ENCODE measurements at places on chromosomes 2 and 18.

DNA sequence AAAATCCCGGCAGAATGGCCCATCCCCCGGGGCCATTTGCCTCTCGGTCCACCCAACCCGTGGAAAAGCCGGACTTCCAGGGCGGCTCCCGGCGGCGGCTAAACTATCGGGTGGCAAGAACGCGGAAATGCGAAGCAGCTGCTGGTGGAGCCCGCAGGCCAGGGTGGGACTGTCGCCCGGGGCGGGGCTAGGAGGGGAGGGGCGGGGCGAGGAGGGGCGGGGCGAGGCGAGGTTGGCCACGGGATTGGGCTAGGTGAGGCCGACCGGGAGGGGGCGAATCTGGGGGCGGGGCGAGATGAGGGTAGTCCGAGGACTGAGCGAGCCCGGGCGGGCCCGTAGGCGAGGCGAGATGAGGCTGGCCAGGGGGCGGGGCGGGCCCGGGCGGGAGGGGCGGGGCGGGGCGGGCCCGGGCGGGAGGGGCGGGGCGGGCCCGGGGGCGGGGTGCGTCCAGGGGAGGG lies 315 bp upstream of the SLC66A3 start:
- peak; percentile 95 for ATAC-seq

DNA sequence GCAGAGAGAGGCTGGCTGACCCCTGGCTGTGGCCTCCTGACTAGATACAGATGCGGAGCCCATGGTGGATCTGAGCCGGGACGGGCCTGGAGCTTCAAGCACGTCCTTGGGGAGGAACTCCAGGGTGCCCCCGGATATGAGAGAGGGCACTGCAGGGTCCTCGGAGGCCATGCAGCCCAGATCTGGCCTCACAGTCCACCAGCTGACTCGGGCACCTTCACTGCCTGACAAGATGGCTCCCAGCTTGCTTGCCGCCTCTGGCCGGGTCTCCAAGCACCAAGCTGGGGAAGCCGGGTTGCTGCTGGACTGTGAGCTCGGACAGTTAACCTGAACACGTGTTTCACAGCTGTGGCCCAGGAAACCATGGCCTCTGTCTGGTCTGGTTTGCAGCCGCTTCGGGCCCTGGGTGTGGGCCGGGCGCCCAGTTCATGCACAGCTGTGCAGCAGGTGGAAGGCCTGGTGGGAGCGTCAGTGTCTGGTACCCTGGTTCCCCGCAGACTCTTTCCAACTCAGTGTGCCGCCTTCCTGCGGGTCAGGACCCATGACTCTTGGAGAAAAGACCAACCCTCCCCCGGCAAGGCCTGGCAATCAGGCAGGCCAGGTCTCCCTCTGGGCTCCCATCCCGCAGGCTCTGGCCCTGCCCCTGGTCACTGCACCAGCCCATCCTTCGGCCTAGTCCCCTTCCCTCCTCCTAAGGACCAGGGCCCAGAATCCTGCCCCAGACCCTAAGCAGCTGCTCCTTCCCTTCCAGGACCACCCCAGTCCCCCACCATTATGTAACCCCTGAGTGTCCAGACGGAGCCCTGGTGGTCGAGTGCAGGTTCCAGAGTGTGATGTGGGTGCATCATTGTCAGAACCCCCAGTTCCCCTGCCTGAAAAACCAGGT lies 74.6 kb upstream of the OTOS start:
- no peak for ATAC-seq

DNA sequence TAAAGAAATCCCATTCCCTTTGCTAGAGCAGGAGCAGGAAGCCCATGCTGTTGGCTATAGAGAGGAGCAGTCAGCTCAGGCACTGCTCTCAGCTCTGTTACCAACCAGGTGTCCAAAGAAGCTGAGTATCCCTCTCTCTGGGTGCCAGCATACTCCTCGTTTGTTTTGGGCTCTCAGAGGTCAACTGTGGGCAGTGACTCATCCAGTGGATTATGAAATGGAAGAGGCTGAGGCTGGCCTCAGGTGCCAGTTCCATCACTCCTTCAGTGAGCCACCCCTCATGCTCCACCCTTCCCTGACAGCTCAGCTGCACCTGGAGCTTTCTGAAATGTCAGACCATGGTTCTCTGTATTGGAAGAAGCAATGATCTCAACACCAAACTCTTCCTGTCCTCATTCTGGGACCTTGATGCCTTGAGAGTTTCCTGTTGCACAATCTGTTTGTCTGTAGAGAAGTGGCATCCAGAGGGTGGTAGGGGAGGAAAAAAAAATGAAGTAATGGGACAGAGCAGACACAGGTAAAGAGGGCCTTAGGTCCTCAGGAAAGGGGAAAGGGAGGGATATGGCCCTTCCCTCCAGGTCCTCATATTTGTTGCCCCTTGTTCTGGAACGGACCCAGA lies 31.2 kb upstream of the EN1 start:
- no peak for ATAC-seq

- no peak for ATAC-seq
These were observed 1888.7 kb upstream of the PIK3C3 start for GRCh38 chr18:40066368-40066767.

DNA sequence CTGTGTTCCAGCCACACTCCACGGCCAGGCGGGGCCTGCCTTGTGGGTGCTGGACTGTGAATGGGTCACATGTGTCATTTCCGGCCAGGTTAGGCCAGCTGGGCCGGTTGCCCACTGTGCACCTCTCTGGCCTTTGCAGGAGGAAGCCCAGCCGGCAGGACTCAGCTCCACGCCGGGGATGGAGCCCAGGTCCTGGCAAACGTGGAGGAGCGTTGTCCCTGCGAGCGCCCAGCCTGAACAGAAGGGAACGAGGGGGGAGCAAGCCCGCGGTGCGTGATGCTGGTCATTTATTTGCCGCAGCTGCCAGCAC lies 152.9 kb downstream of the PXDN start:
- ATAC-seq, result no peak

DNA sequence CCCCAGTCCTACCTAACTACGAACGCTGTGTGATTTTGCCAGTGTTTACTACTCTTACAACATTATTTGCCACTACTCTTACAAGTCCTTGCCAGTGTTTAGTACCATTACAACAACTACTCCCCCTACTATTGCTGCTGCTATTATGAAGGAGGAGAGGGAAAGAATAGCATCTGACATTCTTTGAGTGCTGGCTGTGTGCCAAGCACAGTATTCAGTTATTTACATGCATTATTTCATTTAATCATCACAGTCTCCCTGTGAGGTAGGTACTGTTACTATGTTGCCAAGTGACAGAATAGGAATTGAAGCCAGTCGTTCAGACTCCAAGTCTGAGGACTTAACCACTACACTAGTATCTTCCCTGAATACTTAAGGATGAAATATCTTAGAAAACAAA lies 185.9 kb upstream of the FOSL2 start:
- no peak for ATAC-seq

- ATAC-seq, result no peak
These were observed 119.2 kb downstream of the PRKRA start for GRCh38 chr2:178331474-178332432.

DNA sequence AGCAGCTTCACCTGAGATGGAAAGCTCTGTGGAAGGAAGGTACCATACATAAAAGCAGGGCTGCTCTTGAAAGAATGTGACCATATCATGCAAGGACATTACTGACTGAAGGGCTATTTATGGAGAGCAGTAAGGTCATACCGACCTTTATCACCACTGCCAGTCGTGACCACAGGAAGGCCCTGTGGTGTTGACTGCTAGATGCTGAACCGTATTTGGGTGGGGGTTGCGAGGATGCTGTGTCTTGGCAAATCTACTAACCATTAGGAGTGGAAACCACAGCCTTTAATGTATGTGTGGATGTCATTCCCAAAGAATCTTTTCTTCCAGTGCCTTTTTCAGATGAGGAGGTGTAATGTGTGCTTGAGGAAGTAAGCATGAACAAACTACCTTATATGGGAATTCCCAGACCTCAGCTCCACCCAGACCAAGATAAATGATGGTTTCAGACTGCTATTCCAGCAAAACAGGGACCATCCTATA lies 60.8 kb downstream of the LIMS1 start:
- ATAC-seq, result no peak
